ENCODE measurements at places on chromosomes 1 and 21.

DNA sequence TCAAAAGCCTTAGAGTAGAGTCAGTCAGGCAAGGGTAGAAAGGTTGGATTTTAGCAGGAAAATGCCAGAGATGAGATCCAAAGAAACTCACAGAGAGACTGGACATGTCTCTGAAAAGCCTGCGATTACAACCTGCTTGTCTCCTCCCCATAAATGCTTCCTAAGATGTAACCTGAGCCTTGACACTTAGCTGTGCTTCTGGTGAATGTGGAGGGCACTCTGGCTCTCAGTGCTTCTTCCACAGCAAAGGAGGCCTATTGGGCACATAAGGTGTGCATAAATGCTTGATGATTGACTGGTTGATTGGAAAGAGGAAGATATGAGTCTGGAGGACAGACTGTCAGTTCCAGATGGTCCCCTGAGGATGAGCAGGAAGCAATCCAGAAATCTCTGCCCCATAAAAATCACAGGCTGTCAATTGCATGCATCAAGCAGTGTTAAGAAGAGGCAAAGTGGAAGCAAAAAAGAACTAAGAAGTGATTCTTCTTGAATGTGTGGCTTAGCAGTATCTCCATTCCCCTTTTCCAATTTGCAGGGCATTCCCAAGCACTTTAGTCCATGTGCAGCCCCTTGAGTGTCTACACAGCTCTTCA is 236.2 kb upstream of the RRP15 start:
- no peak for DNase-seq

DNA sequence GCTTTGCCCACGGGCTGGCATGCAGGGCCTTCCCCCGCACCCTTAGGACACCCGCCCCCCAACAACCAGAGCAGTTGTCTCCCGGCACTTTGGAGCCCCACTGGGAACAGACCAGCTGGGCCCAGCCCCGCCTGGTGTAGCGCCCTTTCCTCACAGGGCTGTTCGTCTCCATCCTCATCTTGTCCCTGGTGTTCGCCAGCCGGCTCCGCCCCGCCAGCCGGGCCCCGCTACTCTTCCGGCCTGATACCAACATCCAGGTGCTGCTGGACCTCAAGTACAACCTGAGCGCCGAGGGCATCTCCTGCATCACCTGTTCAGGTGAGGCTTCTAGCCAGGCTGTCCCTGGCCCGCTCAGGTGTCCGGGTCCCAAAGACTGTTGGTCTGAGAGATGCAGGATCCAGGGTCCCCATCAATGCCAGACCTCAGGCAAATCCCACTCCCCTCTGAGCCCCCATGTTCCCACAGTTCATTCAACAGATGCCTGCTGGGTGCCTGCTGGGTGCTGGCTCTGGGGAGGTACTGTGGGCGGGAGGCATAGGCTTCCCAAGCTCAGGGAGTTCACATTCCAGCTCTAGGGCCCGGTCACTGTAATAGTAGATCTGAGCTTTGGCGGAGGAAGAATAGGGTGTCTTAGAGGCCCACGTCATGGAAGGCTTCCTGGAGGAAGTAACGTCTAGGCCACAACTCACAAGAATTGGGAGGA is 41.7 kb downstream of the DISP3 start:
- DNase-seq, result no peak

- no peak for DNase-seq
Observed at GRCh38 chr1:244830639-244831038, 4.8 kb upstream of the COX20 start.

DNA sequence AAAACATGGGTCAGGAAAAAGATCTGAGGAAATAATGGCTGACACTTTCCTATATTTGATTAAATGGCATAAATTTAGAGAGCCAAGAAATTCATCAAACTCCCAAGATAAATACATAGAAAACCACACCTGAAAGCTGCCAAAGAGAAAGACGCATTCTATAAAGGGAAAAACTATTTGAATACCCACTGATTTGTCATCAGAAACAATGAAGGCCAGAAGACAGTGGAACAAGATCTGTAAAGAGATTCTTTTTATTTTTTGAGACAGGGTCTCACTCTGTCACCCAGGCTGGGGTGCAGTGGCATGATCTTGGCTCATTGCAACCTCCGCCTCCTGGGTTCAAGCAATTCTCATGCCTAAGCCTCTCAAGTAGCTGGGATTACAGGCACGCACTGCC is 17.4 kb downstream of the SDE2 start:
- DNase-seq, result no peak

DNA sequence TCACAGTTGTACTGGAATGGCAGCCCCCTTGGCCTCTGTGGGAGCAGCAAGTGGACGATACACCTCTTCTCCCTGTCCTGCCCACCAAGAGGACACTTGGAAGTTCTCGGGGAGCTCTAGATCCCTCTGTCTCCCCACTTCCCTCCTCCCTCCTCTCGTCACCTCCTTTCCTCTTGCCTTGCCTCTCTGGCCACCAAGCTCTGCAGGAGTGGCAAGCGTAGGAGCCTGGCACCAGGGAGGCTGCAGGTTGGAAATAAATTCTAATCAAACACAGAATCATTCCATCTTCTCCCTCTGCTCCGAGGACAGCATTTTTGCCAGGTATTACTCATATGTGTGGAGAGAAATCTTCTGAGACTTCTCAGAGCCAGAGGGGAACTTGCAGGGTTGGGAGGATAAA is 20.8 kb downstream of the CAMK2N1 start:
- no peak for DNase-seq

GRCh38 chr21:31526040-31526439 is 133.5 kb upstream of the SOD1 start:
- DNase-seq, result no peak

GRCh38 chr1:219958875-219959417 is 30.6 kb upstream of the SLC30A10 start:
- no peak for DNase-seq

DNA sequence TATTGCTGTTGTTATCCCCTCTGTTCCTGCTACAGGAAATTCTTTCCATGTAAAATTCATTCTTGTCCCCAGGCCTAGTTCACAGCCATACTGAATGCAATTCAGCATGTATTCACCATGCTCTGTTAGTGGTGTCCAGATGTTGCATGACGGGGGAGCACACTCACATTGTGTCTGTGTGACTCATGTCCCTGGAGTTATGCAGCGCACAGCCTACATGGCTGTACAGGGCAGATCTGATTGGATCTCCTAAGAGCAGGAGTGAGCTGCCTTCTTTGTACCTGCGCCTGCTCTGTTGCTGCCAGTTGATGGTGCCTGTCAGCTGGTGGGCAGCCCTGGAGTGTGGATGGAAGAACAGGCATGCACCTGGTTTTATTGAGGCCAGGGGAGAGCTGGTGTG is 17.6 kb downstream of the HTR6 start:
- DNase-seq, result no peak

GRCh38 chr1:29259802-29260441 is 23.6 kb downstream of the PTPRU start:
- no peak for DNase-seq

Measured in activated CD8-positive, alpha-beta memory T cell treated with anti-CD3 and anti-CD28 coated beads, Interleukin-2, amount 10 ng/mL, durations not matched to agents 7 days and 5 days (primary cell).